H1 (cell line): ENCODE measurements at places on chromosomes 11 and 22. TPM values are rescaled to one million over a fixed set of nuclear protein-coding genes. Genes with fewer than 3 reads are reported as not detected.

Gene OOSP3
- not detected in 2 replicates for total RNA-seq

GRCh38 chr11:16902182-16902581 is 112.0 kb downstream of the PLEKHA7 start:
- H3K27ac ChIP-seq = no peak overlapping the region
- DNase-seq = no peak
- H3K4me3 ChIP-seq = no peak overlapping the region
- H3K36me3 ChIP-seq = no peaks in the 10 kb centered on the region
- peaks cover 10% of the 10 kb centered on the region; the same call in 1 of the 2 replicates for H3K4me1 ChIP-seq
- no peaks in the 10 kb centered on the region for H3K27me3 ChIP-seq

DNA sequence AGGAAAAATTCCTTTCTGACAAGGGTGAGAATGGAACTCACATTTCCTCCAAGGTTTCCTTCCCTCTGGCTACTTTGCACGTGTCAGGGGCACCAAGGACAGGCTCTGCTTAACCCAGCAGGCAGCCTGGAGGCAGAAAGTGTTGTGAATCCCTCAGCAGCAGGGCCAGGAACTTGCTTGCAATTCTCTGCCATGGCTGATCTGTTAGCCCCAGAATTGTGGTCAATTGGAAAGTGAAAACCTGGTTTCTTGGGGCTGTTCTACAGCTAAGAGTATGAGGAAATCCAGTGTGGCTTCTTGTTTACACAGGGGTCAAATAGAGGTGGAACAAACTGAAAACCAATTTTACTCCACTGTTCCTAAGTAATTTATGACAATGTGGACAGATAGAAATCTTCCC is 38.3 kb upstream of the CEP295 start:
- peak; percentile 10 for DNase-seq
- H3K27ac ChIP-seq = no peak overlapping the region

Gene SMTNL1
- not detected in 2 replicates for total RNA-seq

Gene CD3E
- total RNA-seq = not detected in 2 replicates

GRCh38 chr11:17479284-17480214 is 2.9 kb upstream of the ABCC8 start:
- DNase-seq = peak; percentile 25
- H3K27me3 ChIP-seq = peaks cover 26% of the 10 kb centered on the region
- H3K4me1 ChIP-seq = peaks cover 8% of the 10 kb centered on the region; the same call in 1 of the 2 replicates
- no peak overlapping the region for H3K4me3 ChIP-seq

GRCh38 chr22:44870021-44870420 is 117.6 kb downstream of the ARHGAP8 start:
- H3K4me1 ChIP-seq = peaks cover 10% of the 10 kb centered on the region
- no peaks in the 10 kb centered on the region for H3K36me3 ChIP-seq
- no peak overlapping the region for H3K4me3 ChIP-seq
- H3K27me3 ChIP-seq = no peaks in the 10 kb centered on the region
- H3K27ac ChIP-seq = no peak overlapping the region
- DNase-seq = no peak
